Ascending aorta (tissue), 2 donors: ENCODE measurements at places on chromosomes 4 and X. TPM values are rescaled to one million over a fixed set of nuclear protein-coding genes. Genes with fewer than 3 reads are reported as not detected.

The FAM47A gene
- total RNA-seq = not detected

The FUNDC2 gene
- total RNA-seq = 54.0 TPM

The CT45A1 gene
- total RNA-seq = not detected

DNA sequence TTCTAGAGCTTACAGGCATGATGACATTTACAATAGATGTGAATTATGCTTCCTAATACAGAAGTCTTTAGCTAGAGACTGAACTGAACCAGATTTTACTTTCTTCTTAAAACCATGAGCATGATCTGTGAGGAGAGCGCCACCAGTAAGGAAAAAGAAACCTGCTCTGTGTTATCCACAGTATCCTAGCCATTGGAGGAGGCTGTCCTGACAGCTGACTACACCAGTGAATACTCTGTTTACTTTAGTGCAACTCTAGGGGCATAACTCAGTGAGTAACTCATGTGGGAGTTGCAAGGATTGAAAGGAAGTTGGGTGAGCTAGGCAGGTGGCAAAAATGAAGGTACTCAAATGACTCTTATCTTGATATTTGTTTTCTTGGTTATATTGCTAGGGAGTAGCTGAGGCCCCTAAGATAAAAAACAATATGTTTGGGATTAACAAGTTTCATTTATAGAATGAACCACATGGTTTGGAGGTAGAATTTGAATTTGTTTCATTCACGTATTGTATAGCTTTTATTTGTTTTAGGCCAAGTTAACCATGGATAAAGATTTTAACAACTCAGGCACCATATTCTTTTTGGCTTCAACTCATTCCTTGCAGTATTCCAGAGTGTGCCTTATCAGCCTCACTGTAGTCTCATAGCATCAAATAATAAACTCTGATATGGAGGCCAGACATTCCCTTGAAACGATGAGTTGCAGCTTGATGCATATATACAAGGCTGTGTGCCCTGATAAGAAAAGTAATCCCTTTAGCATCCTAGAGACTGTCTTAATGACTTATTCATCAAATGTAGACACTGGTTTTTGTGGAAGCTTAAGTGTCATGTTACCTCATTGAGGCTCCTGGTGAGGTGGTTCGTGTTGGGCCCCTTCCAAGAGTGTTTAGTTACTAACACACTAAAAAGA, 2.5 kb downstream of the BMP3 start:
- no peaks in the 10 kb centered on the region for H3K4me1 ChIP-seq
- no peak overlapping the region for H3K4me3 ChIP-seq
- no peaks in the 10 kb centered on the region for H3K27me3 ChIP-seq
- H3K27ac ChIP-seq = no peak overlapping the region

GRCh38 chr4:74543983-74544382, 99.0 kb downstream of the AREG start:
- H3K27ac ChIP-seq = no peak overlapping the region
- H3K4me3 ChIP-seq = no peak overlapping the region
- peaks cover 5% of the 10 kb centered on the region for H3K4me1 ChIP-seq
- no peaks in the 10 kb centered on the region for H3K36me3 ChIP-seq
